ENCODE measurements at places on chromosomes 13 and 19.
A peak's percentile ranks its signal among the peaks of the same experiment; 100 is the strongest.

GRCh38 chr13:50222569-50223332 is 207.5 kb downstream of the KCNRG start:
- no peak for DNase-seq

DNA sequence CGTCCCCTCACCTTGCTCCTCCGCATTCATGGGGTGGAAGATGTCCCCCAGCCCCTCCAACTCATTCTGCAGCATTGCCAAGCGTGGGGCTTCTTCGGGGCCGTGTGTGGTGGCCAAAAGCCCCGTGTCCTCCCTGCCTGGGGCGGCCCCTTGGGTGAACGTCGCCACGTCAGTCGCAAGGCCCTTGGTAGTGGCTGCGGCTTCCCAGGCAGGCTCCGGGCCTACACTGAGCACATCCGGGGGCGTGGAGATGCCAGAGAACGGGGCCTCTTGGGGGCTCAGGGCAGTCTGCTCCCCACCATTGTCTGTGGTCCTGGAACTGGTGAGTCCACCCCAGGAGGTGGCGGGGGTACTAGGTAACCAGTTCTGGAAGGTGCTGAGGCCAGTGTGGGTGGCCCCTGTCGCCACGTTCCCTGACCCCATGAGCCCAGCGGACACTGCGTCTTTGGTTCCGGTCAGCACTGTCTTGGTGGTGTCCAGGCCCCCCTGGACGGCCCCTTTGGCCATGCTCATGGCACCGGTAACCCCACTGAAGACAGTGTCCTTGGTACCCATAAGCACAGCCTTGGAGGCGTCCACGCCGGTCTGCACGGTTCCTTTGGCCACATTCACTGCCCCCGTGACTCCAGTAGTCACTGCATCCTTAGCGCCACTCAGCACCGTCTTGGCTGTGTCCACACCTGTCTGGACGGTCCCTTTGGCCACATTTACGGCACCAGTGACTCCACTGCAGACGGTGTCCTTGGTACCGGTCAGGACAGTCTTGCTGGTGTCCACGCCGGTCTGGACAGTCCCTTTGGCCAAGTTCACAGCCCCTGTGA is 7.6 kb downstream of the PLIN4 start:
- DNase-seq = no peak

DNA sequence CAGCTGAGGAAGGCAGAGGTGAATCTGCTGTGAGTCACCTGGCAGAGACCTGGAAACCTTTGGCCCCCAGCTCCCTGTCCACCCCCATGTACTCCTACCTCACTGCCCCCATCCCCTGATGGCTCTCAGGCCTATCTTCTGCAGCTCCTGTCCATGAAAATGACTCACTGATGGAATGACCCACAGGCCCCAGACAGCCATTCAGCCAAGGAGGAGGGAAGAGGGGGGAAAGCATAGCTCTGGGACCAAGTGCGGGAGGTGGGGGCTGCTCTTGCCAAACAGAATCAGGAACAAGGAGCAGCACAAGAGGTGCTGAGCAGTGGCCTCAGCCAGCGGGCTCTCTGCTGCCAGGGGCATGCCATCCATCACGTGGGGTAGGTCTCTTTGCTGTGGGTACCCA is 111.4 kb upstream of the C1QTNF9B start:
- no peak for DNase-seq

- peak; percentile 49 for DNase-seq
Measured at GRCh38 chr13:42272115-42272803, at the start of gene AKAP11. AKAP11 (plus strand) TSS chr13:42272152; CDS start chr13:42286349, 14,197 bp downstream.

GRCh38 chr19:50555450-50556281 is 12.6 kb downstream of the LRRC4B start:
- no peak for DNase-seq

GRCh38 chr13:44801990-44802389 is 187.3 kb downstream of the NUFIP1 start:
- DNase-seq = no peak

DNA sequence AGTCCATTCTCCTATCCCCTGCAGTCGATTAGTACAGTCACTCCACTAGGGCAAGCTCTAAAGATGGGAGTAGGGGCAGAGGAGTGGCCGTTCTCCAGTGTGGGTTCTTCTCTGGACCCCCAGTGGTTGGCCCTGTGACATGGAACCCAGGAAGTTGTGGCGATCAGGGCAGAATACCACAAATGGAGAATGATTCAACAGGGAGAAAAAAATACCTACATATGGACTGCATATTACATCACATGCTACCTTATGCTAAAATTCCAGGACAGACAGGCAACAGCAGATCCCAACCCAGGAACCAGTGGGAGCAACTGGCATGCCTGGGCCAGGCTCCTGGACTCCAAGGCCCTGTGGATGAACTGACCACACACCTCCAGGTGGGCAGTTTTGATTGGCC is 20.4 kb downstream of the POU2F2 start:
- DNase-seq = no peak

DNA sequence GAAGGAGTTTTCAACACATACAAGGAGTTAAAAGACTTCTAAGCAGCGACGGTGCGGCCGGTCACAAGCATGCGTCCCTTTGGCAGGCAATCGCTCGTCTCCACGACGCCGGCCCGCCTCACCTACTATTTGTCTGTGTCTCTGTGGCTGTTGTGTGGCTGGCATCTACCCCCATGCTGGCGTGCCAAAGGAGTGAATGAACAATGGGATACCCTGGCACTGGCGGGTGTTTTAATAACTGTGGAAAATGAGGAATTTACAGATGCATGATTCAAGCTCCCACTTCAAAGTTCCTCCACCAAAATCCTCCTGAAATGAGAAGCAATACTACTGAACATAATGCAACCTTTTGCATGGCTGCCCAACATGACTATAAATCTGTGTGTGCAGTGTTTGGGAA is 176.6 kb downstream of the KLF5 start:
- DNase-seq = peak; percentile 6

GRCh38 chr13:70842062-70842644 is 733.9 kb upstream of the KLHL1 start:
- DNase-seq = no peak

GRCh38 chr13:45879666-45880065 is 28.1 kb upstream of the SIAH3 start:
- DNase-seq = no peak

- DNase-seq = no peak
Measured at GRCh38 chr13:110044551-110045111, 258.2 kb upstream of the IRS2 start.

GRCh38 chr19:5719274-5719960 is 529 bp downstream of the LONP1 start:
- DNase-seq = no peak

- no peak for DNase-seq
Measured at GRCh38 chr13:33193428-33193974, 92.1 kb downstream of the STARD13 start.

DNA sequence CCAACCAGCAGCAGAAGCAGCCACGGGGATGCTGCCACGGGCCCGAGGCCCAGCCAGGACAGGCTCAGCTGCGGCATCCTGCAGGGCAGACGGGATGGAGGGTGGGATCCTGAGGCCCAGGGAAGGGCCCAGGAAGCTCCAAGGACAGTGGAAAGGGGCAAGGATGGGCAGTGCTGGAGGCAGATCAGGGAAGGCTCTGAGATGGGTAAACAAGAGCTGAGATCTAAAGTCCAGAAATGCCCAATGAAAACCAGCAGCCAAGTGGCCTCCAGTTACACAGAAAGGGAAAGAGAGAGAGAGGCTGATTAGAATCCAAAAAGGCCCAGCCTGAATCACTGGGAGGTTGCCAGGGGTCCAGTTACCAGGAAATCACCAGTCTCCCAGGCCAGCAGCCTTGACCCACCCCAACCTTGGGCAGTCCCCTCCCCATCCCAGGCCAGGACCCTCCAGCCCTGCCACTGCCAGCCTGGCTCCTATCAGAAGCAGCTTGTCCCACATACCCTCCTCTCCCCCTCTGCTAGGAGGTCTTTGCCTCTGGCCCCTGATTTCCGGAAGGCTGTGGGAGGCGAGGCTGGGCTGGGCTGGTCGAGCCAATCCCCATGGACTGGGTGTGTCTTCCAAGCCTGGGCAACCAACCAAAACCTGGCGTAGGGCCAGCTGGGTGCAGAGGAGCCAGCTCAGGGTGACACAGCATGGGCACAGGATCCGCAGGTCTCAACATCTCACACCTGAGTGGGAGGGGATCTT is at the start of gene CYP4F11:
Gene CYP4F11, minus strand, starts transcription at position 198 of the 747 bp plus-strand sequence. Its CDS starts 121 bp downstream, at position 77.
- DNase-seq = no peak

GRCh38 chr13:31192306-31192705 is 7.5 kb upstream of the B3GLCT start:
- no peak for DNase-seq

DNA sequence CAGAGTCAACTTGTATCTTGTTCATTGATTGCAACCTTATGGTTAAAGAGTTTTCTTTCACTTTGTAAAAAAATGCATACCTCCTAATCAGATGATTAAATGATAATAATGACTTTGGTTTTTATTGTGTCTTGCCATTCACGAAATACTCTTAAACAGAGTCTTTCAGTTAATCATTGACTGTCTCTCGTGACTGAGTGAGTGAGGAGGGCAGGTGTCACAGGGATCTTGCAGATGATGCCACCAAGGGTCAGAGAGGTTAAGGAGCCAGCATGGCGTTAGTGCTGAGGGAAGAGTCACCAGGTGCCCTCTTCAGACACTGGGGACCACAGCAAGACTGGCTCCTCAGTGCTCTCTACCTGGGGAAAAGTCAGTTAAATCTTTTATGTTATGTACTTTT is 8.0 kb downstream of the GPATCH1 start:
- no peak for DNase-seq

DNA sequence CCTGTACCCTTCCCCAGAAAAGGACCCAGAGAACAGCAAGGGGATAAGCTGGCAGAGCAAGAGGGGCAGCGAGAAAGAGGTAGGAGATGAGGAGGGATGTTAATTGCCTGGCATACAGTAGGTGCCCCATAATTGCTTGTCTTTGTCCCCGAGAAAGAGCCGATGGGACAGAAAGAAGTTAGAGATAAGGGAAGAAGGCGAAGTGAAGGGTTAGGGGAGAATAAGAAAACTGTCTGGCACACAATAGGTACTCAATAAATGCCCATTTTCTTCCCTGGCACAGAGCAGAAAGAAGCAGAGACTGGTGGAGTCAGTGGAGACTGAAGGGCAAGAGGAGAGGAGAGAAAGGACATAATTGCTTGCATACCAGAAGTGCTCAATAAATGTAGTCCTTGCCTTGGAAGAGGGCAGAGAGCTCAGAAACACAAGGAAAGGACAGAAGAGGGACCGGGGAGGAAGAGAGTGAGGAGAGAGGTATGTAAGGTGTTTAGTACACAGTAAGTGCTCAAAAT is 15.9 kb downstream of the JOSD2 start:
- no peak for DNase-seq

GRCh38 chr13:108586826-108587225 is 42.6 kb upstream of the MYO16 start:
- DNase-seq = no peak

DNA sequence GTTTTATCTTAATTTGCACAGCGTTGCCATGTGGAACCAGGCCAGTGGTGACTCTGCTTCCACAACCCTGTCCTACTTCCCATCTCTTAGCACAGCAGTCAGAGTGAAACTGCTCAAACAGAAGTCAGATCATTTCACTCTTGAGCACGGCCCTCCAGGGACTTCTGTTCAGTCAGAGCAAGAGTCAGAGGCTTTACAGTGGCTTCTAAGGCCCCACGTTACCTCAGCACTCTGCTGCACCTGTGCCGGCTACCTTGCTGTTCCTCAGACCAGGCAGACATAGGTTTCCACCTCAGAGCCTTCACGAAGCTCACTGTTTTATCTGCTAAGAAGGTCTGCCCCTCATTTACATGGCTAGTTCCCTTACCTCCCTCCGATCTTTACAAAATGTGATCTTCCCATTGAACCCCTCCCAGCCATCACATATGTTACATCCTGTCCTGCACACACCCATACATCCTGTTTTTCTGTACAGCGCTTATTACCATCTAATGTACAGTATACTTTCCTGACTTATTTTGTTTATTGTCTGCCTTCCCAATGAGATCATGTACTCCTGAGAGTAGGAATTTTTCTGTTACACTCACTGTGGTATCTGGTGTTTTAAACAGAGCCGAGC is 41.6 kb downstream of the TM9SF2 start:
- no peak for DNase-seq

DNA sequence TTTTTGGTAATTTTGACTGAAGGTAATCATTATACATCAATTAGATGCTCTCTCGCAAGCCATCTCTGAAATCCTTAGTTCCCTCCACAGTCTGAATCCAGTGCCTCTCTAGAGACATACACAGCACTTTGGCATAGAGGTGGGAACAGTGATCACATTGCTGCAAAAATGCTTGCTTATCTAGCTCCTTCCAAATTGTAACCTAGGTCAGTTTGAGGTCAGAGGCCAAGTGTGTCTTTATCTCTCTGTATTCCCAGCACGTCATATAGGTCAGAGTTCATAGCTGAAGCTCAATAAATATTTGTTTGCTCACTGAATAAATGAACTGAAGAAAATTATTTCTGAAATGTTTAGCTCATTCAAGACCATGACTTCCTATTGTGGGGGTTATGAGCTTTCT is 462.5 kb downstream of the DIAPH3 start:
- no peak for DNase-seq

GRCh38 chr13:30126903-30127428 is 180.4 kb downstream of the KATNAL1 start:
- DNase-seq = no peak

DNA sequence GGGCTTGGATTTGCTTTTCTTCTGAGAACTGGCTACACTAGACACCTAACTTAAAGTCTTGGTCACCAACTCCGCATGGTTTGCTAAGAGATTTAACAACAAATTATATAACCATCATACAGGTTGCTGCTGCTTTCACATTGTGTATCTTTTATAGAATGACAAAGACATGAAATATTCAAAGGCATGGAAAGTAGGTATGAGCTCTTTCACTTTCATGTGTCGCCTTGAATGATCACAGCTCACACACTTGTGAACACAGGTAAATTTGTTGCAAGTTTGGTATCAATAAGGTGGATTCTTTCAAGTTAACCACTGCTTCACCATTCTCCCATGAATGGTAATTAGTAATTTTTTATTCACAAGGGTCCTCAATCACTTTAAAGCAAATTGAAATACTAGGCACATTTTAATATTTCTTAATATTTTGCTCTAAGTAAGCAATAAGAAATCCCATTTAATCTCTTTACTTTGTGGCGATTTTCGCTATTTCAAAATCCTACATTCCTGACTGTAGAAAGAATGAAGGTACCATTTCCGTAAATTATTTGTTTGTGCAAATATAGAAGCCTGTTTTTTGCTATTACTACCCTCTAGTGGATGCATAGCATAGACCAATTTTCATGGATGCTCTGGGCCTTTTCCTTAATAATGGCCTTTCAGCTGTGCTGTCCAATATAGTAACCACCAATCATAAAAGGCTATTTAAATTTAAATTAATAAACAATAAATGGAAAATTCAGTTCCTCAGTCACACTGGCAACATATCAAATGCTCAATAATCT is 45.5 kb upstream of the FREM2 start:
- no peak for DNase-seq

- no peak for DNase-seq
Measured at GRCh38 chr19:42291435-42291810, 10.5 kb upstream of the PRR19 start.

GRCh38 chr19:27909861-27910260 is 1303.1 kb downstream of the UQCRFS1 start:
- DNase-seq = no peak

Data from activated gamma-delta T cell (primary cell).